ENCODE measurements at places on chromosomes 11 and 22. TPM values are rescaled to one million over a fixed set of nuclear protein-coding genes. Genes with fewer than 3 reads are reported as not detected.

GRCh38 chr22:27686534-27686933, 115.0 kb downstream of the MN1 start:
- no peak overlapping the region for H3K27ac ChIP-seq
- H3K4me1 ChIP-seq, result no peaks in the 10 kb centered on the region
- peaks cover 12% of the 10 kb centered on the region for H3K27me3 ChIP-seq
- no peak overlapping the region for H3K4me3 ChIP-seq

GRCh38 chr11:102497061-102497460, 33.5 kb downstream of the MMP7 start:
- H3K4me3 ChIP-seq, result no peak overlapping the region
- DNase-seq, result no peak
- no peaks in the 10 kb centered on the region for H3K27me3 ChIP-seq
- H3K27ac ChIP-seq, result no peak overlapping the region
- H3K4me1 ChIP-seq, result no peaks in the 10 kb centered on the region

DNA sequence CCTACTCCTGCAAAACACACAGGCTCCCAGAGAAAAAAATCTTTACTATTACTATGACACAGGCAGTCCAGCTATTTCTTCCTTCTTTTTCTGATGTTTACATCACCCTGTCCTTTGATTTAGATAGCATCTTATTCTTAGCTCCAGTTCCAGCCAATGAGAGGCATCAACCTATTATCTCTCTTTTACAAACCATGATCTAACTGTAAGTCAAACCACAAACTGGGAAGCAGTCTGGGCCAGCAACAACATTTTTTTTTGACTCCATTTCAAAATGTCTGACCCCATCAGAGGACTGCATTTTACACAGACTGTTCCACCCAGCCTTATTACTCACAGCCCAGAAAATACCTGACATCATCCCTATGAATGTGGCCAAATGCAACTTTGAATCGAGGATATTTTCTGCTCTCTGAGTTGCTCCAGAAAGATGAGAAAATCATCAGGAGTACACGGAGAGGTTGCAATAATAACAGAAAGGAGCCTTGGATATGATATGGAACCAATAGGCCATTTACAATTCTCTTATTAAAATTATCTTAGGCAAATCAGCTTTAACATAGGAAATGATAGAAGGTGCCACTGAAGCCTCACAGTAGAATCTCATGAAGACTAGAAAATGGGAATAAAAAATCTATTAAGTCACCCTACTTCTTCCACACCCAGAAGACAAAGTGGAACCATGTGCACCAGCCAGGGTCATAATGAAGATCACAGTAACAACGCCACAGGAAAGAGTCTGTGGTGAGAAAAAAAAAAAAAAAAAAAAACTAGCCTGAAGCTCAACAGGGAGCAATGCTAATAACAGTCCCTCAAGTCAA, 21.2 kb downstream of the TBRG1 start:
- no peak overlapping the region for H3K4me3 ChIP-seq
- H3K36me3 ChIP-seq, result peaks cover 3% of the 10 kb centered on the region
- no peak overlapping the region for H3K27ac ChIP-seq
- DNase-seq, result no peak
- H3K27me3 ChIP-seq, result no peaks in the 10 kb centered on the region

GRCh38 chr22:17199003-17199731, 20.1 kb downstream of the ADA2 start:
- no peak overlapping the region for H3K27ac ChIP-seq
- H3K4me3 ChIP-seq, result no peak overlapping the region
- DNase-seq, result no peak
- H3K36me3 ChIP-seq, result peaks cover 20% of the 10 kb centered on the region
- H3K27me3 ChIP-seq, result no peaks in the 10 kb centered on the region
- no peaks in the 10 kb centered on the region for H3K4me1 ChIP-seq

GRCh38 chr11:112303616-112304015, 43.0 kb upstream of the PLET1 start:
- no peaks in the 10 kb centered on the region for H3K36me3 ChIP-seq
- no peak for DNase-seq
- no peaks in the 10 kb centered on the region for H3K27me3 ChIP-seq
- no peak overlapping the region for H3K4me3 ChIP-seq
- no peak overlapping the region for H3K27ac ChIP-seq

GRCh38 chr11:45713573-45713972, 48.2 kb upstream of the CHST1 start:
- no peaks in the 10 kb centered on the region for H3K4me1 ChIP-seq
- no peaks in the 10 kb centered on the region for H3K27me3 ChIP-seq
- no peak overlapping the region for H3K27ac ChIP-seq

- DNase-seq, result no peak
- no peaks in the 10 kb centered on the region for H3K36me3 ChIP-seq
- no peaks in the 10 kb centered on the region for H3K4me1 ChIP-seq
Measured at GRCh38 chr22:43567691-43568324, 156.0 kb downstream of the MPPED1 start.

The CACNA1I gene
- 28.4 TPM for total RNA-seq

The SEZ6L gene
- not detected for total RNA-seq

The HMOX1 gene
- total RNA-seq, result 1.0 TPM

The OR2AG1 gene
- not detected for total RNA-seq

The UBQLN3 gene
- total RNA-seq, result 0.16 TPM
